ENCODE measurements at places on chromosomes 6 and 20. TPM values are rescaled to one million over a fixed set of nuclear protein-coding genes. Genes with fewer than 3 reads are reported as not detected.

Gene LY86
- not detected for total RNA-seq

DNA sequence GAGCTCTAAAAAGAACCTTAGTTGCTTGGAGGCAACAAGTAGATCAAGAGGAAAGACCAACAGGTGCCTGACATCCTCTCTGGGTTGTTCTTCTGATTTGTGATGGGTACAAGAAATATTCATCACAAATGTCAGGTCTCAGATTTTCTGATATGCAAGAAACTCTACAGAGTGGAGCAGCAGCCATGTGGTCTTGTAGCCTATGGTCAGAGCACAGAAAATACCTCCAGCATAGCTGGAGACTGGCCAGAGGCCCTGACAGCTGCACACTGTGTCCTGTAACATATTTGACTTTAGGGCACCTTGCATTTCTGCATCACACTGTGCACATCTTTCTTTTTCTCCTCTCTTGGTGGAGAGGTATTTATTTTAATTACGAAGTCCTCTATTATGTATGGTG is 116.3 kb downstream of the GMPR start:
- H3K4me3 ChIP-seq = no peak overlapping the region
- H3K36me3 ChIP-seq = peaks cover 6% of the 10 kb centered on the region
- peaks cover 51% of the 10 kb centered on the region for H3K4me1 ChIP-seq

DNA sequence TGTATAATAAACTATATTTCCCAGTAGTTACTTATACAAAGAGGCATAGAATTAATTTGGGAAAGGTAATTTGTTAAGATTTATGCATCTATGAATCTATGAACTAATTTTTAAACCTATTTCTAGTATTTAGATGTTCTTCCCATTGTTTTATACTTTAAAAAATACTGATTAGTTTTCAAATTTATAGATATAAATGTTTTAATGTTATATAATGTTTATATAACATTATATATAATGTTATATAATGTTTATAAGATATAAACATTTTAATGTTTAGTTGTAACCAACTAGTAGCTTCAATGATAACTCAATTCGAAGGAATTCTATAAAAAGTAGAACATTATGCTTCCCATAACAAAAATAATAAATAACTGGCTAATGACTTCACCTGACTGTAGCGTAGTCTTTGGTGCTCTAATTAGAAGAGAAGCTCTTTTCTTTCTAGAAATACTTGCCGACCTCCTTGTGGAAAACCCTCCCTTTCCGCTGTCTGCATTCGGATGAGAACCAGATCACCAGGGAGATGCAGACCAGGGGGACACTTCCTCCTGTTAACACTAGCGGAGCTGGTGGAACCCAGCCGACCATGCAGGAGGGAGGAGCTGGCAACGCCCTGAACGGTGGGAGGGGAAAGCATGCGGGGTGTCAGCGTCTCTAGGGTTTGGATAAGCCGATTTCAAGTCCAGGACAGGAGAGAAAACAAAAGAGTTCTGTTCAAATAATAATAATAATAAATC is 158.4 kb downstream of the OR2B2 start:
- no peaks in the 10 kb centered on the region for H3K36me3 ChIP-seq
- H3K4me3 ChIP-seq = peak overlapping the region; percentile 97
- H3K4me1 ChIP-seq = peaks cover 15% of the 10 kb centered on the region
- peak; percentile 86 for DNase-seq
- peak overlapping the region; percentile 83 for H3K27ac ChIP-seq

- H3K27ac ChIP-seq = no peak overlapping the region
- DNase-seq = no peak
- no peaks in the 10 kb centered on the region for H3K36me3 ChIP-seq
- H3K27me3 ChIP-seq = no peaks in the 10 kb centered on the region
- H3K4me3 ChIP-seq = no peak overlapping the region
Measured at GRCh38 chr6:141153563-141153962, 979.2 kb upstream of the GJE1 start.

- DNase-seq = no peak
- no peak overlapping the region for H3K4me3 ChIP-seq
- no peaks in the 10 kb centered on the region for H3K27me3 ChIP-seq
Measured at GRCh38 chr20:61659246-61659993, 406.3 kb downstream of the TAF4 start.

DNA sequence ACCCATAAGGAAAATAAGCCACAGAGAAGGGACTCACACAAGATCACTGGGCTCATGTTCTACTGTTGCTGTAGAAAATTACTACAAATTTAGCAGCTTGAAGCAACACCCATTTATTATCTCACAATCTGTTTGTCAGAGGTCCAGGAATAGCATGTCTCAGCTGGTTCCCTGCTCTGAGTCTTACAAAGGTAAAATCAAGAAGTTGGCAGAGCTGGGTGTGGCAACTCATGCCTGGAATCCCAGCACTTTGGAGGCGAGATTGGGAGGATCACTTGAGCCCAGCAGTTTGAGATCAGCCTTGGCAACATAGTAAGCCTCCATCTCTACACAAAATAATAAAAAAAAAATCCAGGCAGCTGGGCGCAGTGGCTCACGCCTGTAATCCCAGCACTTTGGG is 28.5 kb upstream of the ZNF831 start:
- no peaks in the 10 kb centered on the region for H3K36me3 ChIP-seq
- DNase-seq = no peak
- H3K4me1 ChIP-seq = no peaks in the 10 kb centered on the region
- H3K4me3 ChIP-seq = no peak overlapping the region
- H3K27me3 ChIP-seq = peaks cover 7% of the 10 kb centered on the region

DNA sequence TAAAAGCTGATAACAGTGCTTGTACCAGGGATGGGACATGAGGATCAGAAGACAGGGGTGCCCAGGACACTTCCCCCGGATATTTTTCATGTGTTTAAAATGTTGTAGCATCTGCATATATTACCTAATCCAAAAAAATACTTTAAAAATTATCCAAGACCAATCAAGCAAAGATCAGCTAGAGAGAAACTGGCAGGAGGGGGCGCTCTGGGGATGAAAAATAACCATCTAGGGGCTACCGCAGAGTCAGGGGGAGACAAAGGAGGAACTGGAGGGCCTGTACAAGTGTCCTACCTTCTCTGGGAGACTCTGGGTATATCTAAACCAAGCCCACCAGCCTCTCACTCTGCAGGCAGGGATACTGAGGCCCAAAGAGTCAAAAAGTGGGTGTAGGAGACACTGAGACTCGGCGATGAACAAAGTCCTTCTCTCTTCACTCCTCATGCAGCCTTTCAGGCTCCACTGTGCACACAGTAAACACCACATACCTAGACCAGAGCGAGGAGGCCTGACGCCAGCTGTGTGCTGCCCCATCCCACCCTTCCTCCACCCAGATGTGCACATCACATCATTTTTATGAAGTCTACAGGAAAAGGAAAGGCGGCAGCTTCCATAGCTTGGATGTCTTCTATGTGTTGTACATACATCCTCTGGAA is 9.8 kb downstream of the RIMS4 start:
- peaks cover 8% of the 10 kb centered on the region for H3K4me1 ChIP-seq
- H3K27me3 ChIP-seq = peaks cover 30% of the 10 kb centered on the region
- no peak for DNase-seq
- H3K27ac ChIP-seq = no peak overlapping the region
